ENCODE measurements at places on chromosomes 4 and X.

- no peak for DNase-seq
These were observed 340.9 kb upstream of the CTSO start for GRCh38 chr4:156294577-156294976.

- DNase-seq, result no peak
These were observed 243.9 kb upstream of the VCX3A start for GRCh38 chrX:6778544-6779503.

DNA sequence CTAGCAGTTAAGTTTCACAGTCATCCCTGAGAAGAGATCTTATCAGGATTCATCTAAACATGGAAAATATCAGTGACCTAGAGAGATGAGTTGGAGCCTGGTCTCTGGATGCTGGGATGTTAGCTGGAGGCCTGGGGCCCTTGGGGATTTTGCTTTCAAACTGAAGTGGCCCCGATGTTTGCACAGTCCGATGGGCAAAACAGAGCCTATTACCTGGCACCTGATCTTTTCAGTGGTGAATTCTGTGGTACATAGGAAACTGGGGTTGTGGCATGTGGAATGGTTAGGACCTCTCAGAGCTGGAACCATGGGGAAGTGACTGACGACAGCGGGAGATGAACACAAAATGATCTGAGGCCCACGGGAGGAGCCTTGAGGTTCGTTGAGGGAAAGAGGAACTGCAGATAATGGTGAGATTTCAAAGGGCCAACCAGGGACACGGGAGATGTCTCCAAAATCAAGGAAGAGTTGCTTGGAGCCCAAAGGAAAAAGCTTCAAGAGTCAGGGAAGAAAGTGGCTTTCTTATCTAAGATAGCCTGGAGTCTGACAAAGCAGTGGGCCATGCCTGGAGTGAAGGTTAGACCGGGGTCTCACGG lies 17.8 kb upstream of the TENM3 start:
- no peak for DNase-seq

DNA sequence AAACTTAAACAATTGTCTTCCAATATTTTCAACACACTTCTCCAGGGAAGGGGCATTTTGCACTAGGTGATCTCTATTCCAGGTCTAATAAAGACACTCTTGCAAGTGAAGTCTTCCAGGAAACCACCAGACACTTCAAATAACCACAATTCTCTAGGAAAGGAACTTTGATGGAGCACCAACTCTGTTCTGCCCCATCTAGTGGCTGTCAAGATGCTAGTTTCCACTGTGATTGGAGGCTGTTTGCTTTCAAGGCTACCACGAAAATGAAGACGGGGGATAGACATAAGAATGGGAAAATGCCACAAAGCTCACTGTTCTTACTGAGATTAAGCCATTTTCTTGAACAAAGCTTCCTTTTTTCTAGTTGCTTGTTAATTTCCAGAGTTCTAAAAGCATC lies 100.6 kb upstream of the F9 start:
- DNase-seq, result no peak

DNA sequence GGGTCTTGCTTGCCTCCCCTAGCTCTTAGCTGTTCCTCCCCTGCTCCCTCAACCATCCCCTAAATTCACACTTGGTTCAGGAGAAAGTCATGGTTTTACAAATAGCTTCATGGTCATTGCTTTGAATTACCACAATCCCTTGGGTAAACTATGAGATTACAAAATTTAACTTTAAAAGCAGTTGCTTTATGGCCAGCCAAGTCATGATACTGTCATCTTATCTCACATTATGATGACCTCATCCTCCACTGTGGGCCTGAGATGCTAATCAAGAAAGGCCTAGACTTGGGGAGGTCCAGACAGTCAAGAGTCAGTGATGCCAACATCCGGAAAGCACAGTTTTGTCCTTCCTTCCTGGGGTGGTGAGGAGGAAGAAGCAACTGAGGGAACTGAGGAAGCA lies 10.5 kb upstream of the FGF16 start:
- DNase-seq, result no peak

GRCh38 chrX:97026406-97026805 lies 142.7 kb downstream of the RPA4 start:
- DNase-seq, result no peak

DNA sequence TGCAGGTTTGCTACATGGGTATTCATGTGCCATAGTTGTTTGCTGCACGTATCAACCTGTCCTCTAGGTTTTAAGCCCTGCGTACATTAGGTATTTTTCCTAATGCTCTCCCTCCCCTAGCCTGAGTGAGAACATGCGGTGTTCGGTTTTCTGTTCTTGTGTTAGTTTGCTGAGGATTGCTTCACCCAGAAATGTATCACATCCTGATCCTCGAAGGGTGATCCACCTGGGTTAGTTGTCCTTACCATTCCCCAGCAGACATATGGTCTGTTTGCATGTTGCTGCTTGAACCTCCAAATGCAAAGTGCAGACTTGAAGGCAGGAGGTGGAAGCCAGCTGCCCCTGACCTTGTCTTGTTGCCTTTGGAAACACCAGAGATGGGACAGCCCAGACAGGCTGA lies 161.5 kb upstream of the WDR1 start:
- DNase-seq, result no peak

- no peak for DNase-seq
These were observed 189.8 kb upstream of the PPP1R2C start for GRCh38 chrX:42967681-42968300.

DNA sequence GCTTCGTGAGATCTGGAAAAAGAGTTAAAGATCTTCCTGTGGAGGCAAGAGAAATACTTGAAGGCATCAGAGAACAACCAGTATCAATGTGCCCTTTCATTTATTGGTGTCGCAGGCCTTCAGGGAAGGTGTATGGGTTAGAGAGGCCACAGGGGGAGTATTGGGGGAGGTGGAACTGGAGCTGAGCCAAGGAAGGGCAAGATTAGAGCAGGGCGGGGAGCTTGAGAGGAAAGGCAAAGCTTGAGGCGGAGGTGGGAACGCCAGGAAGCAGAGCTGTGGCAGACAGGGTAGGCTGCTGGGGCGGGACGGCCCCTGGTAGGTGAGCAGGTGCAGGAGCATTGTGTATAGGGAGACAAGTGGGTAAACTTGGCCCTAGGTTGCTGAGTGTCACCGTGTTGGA lies 329.9 kb downstream of the ARHGAP10 start:
- no peak for DNase-seq

GRCh38 chr4:139849219-139849618 lies 183.6 kb downstream of the MGST2 start:
- DNase-seq, result no peak

- no peak for DNase-seq
These were observed 38.9 kb downstream of the PDHA1 start for GRCh38 chrX:19382555-19383145.

DNA sequence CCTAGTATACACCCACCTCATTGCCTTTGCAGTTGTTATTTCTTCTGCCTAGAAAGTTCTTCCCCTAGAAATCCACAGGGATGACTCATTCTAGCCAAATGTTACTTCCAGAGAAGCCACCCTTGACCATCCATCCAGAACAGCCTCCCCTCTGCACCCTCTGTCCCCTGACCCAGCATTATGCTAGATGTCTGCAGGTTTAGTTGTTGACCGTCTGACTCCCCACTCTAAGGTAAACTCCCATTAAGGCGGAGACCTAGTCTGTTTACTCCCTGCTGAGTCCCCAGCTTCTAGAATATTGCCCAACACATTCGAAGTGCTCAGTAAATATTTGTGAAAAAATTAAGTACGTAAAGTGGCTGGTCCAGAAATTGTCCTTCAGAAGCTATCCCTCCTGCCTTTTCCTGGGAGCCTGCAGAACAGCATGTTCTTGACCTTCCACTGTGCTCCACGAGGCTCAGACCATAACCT lies 11.0 kb downstream of the SRD5A3 start:
- DNase-seq, result no peak

GRCh38 chr4:10157478-10158332 lies 41.1 kb upstream of the WDR1 start:
- DNase-seq, result no peak

DNA sequence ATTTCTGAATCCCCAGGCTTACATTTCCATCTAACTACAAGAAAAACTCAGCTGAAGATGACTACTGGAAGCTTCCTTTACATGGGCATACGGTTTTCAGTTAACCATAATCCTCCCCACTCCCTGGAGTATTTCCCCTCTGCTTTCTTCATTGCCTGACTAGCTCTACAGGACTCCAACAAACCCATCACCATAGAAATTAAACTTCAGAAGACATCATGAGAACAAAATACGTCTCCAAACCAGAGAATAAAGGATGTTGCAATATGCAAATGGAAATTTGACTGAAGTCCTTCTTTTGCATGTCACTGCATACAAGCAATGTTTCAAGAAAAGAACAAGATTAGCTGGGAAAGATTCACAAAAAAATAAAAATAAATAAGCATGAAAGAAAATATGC lies 170.2 kb upstream of the PCDH18 start:
- no peak for DNase-seq

GRCh38 chr4:7432531-7433375 lies 2.0 kb downstream of the PSAPL1 start:
- DNase-seq, result no peak

GRCh38 chr4:108559911-108560310 lies 60.5 kb upstream of the RPL34 start:
- no peak for DNase-seq

DNA sequence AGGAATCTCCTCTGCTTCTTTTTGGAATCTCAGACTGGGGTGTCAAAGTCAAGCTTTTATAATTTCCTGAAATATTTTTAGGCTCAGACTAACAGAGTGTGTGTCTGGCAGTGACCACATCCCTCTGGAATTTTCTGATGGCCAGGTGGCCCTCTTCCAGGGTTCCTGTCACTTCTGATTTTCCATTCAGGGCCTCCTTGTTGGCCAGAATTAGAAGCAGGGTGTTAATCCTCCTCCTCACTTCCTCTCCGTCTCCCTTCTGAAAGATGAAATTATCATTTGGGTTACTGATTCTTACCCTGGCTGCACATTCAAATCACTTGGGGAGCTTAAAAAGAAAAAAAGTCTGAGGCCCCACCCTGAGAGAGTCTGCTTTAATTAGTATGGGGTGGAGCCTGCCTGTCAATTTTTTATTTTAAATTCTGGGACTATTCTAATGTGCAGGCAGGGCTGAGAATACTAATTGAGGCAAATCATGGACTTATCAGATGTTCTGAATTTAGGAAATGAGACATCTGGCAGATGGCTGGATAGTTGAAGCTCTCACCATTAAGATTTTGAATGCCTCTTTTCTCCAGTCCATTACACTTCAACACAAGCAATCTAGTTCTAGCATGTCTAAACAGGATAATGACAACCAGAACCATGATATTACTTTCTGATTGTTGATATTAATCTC lies 43.2 kb downstream of the HAND2 start:
- DNase-seq, result no peak

GRCh38 chr4:957581-958313 lies 15.6 kb downstream of the DGKQ start:
- no peak for DNase-seq

DNA sequence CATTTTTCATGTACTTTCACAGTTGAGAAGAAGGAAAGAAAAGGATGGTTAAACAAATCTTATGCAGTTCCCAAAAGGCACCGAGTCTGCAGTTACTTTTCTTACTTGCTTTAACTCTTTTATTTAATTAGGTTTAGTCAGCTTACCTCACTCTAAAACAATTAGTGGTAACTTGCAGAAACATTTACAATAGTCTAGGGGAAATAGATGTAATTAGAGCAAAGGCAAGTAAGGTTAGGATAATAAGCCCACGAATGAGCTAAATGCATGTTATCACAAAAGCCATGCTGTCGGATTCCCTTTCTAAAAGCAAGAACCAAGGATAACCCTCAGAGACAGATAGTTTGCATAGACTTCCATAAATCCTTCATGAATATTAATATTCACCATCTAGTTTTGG lies 82.0 kb upstream of the VCX2 start:
- DNase-seq, result no peak

DNA sequence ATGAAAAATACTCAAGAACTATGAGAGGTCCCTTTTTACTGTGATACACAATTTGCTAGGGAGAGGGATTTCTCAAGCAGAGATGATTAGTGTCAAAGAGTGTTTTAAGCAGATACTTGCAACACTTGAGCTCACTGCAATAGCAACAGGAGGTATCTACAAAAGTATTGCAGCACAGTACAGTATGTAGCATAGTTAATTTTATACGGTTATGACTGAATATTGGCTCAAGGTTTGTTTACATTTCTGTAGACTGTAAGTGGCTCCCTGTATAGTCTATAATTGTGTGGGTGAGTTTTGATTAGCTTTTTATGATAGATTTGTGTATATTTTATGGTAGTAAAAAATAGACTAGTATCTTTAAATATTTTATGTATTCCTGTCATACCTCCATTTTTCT lies 1177.2 kb downstream of the TECRL start:
- no peak for DNase-seq

DNA sequence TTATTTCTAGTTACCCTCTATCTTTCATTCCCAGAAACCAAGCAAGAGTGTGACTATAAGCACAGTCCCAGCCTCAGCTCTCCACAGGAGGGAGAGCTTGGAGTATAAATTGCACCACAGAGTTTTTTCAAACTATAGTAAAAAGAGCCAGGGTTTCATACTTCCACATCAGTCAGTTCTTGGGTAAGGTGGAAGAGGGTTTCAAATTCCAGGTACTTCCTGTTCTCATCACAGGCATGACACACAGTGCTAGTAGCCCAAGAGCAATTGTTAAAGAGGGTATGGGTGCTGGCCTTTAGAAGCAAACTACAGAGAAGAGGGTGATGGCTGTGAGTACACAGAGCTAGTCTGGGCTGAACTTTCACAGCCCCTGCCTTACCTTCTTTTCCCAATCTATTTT lies 5.7 kb upstream of the IL1RAPL1 start:
- DNase-seq, result no peak

GRCh38 chrX:45083314-45083713 lies 117.4 kb downstream of the DIPK2B start:
- DNase-seq, result no peak

DNA sequence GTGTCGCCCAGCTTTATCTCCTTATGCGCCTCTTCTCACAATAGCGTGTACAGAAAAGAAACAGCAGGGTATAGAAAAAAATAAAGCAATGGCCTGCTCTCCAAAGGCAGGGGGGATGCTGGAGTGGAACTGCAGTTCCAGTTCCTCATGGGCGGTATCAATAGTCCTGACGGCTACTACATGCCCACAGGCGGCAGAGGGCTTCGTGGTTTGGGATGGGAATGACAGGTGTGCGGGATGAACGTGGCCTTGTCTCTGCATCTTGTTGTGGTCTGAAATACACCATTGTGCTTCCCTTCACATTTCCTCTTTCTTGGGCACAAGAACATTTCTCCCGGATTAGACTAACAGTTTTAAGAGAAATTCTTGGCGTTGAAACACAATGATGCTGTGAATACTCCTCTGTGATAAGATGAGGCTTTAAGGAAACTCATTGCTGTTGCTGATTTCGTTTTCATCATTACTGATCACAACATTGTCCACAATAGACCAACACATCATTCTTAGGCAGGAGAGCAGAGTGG lies 124.1 kb upstream of the IGFBP7 start:
- no peak for DNase-seq

DNA sequence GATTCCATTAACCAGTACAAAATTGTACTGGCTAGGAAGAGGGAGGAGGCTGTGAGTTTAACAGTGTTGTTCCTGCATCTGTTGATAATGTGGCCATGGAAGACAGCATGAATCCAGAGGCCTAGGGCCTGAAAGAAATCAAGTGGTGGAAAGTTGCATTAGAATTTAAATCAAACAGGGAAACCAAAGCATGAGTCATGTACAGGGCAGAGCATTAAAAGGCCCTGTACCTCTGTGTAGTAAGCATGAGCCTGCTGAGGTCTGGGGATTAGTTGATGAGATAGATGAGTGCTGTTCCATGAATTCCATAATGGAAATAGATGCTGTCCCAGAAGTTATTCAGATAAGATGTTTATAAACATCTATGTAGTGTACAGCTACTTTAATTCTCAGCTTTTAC lies 58.3 kb downstream of the MID1IP1 start:
- no peak for DNase-seq
